ENCODE measurements at places on chromosomes 1 and 21.

DNA sequence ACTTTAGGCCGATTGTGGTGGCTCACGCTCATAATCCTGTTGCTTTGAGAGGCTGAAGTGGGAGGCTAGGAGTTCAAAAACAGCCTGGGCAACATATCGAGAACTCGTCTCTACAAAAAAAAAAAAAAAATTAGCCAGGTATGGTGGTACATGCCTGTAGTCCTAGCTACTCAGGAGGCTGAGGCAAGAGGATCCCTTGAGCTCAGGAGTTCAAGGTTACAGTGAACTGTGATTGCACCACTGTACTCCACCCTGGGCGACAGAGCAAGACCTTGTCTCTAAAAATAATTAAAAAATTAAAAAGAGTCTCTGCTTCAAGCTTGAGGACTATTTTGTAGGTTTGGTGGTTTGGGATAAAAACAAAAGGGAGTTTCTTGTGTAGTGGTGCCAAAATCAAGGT is 21.2 kb downstream of the KDM1A start:
- DNase-seq, result no peak

GRCh38 chr1:205914155-205914507 is 29.1 kb downstream of the SLC26A9 start:
- no peak for DNase-seq

- no peak for DNase-seq
Observed at GRCh38 chr1:231806623-231807495, 180.3 kb downstream of the DISC1 start.

- no peak for DNase-seq
Observed at GRCh38 chr1:48036710-48037355, 39.6 kb upstream of the TRABD2B start.

DNA sequence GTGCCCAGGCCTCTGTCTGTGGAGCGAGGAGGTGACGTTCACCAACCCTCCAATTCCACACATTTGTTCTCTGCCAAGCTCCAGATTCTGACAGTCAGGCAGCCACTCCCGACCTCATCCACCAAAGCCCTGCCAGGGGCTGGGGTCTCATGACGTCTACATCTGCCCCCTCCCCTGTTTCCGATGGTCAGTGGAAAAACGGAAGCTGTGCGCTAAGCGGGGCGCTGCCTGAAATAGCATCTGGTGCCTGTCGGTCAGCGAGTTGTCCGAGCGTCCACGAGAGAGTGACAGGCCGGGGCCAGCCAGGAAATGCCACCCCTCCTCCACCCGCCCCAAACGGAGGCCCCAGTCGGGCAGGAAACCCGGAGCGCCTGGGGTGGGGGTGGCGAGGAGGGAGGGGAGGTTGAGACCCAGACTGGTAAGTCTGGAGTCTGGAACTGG is 3.2 kb upstream of the TAL1 start:
- no peak for DNase-seq

DNA sequence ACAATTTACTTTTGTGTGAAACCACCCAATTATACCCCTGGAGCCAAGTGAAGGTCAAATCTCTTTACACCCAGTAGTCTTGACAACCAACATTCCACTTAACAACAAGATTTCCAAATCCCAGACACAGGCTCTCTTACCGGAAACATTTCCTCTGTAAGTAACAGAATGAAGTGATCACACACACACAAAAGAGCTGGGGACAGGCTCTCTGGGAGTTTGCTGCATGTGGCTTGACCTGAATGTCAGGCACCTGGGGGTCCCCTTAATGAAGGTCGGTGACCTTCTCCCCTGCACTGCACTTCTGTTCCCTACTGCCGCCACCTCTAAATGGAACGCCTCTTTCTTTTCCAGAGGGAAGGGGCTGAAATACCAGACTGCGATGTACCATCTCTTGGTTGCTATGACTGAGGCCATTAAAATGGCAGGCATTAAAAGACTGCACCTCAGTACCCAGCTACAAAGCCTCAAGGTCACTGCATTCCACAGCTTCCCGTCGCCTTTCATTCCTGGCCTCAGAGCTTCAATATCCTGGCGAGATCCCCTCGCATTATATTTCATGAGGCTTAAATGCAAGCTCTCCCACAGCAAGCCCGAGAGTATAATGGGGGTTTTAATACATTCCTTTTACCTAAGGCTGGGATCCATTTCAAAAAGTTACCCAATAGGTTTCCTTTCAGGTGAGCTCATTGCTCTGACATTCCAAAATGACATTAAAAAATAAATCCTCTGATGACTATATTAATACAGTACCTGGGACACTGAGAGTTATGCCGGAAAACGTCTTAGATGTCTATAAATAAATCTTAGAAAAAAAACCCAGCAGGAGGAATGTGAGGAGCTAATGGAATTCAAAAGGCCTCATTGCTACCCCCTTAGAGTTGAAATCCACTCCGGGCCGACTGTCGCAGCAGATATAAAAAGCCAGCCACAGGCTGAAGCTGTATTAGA is 90.9 kb upstream of the DIRAS3 start:
- DNase-seq, result no peak

DNA sequence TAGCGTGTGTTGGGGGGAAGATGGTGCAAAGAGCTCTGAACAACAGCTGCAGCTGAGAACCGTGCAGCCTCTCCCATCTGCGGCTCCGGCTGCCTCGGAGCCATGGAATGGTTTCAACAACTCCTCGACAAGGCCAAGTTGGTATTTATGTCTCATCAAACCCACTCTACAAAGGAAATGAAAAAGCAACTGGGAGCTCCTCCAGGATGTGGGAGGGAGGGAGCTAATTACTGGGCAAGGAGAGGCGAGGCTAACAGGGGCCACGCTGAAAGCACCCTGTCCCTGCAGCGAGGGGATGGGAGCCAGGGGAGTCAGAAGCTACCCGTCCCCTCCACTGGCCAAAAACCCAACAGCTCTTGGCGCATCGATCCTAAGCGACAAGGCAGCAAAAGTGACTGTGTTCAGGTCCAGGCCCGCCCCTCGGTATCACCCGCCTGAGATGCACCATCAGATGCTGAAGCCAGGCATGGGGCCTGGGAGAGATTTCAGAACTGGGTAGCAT is 63.1 kb downstream of the ACOT7 start:
- DNase-seq, result no peak

DNA sequence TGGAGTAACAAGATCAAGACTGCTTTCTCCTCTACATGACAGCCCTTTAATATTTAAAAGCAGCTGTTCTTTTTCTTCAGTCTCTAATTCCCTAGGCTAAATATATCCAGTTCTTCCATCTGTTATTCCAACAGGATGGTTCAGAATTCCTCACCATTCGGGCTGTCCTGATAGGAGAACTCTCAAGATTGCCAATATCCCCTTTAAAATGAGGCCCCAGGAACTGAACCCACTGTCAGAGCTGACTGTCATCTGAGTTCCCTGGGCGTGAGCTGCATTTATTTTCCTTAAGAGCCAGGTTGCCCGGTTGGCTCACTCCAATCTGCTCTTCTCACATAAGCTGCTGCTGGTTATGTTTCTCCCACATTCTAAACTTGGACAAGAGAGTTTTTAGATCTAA is 177.6 kb downstream of the MIS18A start:
- no peak for DNase-seq

GRCh38 chr21:31552826-31553225 is 106.7 kb upstream of the SOD1 start:
- DNase-seq, result no peak

GRCh38 chr1:54547601-54548388 is at the start of gene ACOT11:
TSS of gene ACOT11 (plus strand) at chr1:54548228. CDS start at chr1:54548310, 82 bp downstream.
- DNase-seq, result no peak

DNA sequence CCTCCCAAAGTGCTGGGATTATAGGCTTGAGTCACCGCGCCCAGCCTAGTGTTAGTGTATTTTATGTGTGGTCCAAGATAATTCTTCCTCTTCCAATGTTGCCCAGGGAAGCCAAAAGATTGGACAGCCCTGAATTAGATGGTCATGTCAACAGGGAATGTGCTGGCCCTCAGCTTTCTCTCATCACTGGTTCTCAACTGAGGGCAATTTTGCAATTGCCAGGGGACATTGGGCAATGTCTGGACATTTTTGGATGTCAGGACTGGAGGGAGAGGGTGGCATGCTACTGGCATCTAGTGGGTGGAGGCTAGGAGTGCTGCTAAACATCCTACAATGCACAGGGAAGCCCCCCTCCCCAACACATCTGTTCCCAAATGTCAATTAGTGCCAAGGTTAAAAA is 95.0 kb downstream of the LAMC2 start:
- no peak for DNase-seq

GRCh38 chr1:39380036-39380435 is 111.4 kb upstream of the BMP8A start:
- DNase-seq, result no peak

GRCh38 chr21:35520856-35521255 is 471.8 kb upstream of the RUNX1 start:
- DNase-seq, result no peak

Data from activated CD8-positive, alpha-beta memory T cell treated with anti-CD3 and anti-CD28 coated beads for 4 hours (primary cell).